ENCODE measurements at places on chromosomes 7 and 10.
A peak's percentile ranks its signal among the peaks of the same experiment; 100 is the strongest.

GRCh38 chr7:92242972-92243371 lies 2.7 kb downstream of the KRIT1 start:
- no peak overlapping the region for H3K4me3 ChIP-seq
- H3K4me1 ChIP-seq: peaks cover 5% of the 10 kb centered on the region
- no peaks in the 10 kb centered on the region for H3K27me3 ChIP-seq
- no peak for DNase-seq

- H3K4me1 ChIP-seq: no peaks in the 10 kb centered on the region
- peaks cover 3% of the 10 kb centered on the region for H3K27me3 ChIP-seq
- H3K4me3 ChIP-seq: no peak overlapping the region
- no peak overlapping the region for H3K27ac ChIP-seq
- no peak for DNase-seq
- no peaks in the 10 kb centered on the region for H3K36me3 ChIP-seq
Observed at GRCh38 chr10:33341637-33342036, 7.2 kb upstream of the NRP1 start.

GRCh38 chr7:44782460-44782859 lies 14.0 kb upstream of the PPIA start:
- H3K4me3 ChIP-seq: no peak overlapping the region
- H3K27ac ChIP-seq: no peak overlapping the region
- H3K4me1 ChIP-seq: no peaks in the 10 kb centered on the region
- no peak for DNase-seq
- H3K27me3 ChIP-seq: no peaks in the 10 kb centered on the region

- H3K4me1 ChIP-seq: no peaks in the 10 kb centered on the region
- no peaks in the 10 kb centered on the region for H3K27me3 ChIP-seq
- no peak for DNase-seq
- no peak overlapping the region for H3K4me3 ChIP-seq
Observed at GRCh38 chr7:1341361-1342089, 108.9 kb downstream of the UNCX start.

GRCh38 chr10:69333205-69333604 lies 54.9 kb downstream of the HK1 start:
- DNase-seq: no peak
- no peaks in the 10 kb centered on the region for H3K36me3 ChIP-seq
- H3K4me1 ChIP-seq: peaks cover 56% of the 10 kb centered on the region
- peak overlapping the region; percentile 61 for H3K27ac ChIP-seq
- H3K27me3 ChIP-seq: no peaks in the 10 kb centered on the region
- H3K4me3 ChIP-seq: no peak overlapping the region

GRCh38 chr7:100823534-100823933 lies 3.8 kb downstream of the EPHB4 start:
- no peak overlapping the region for H3K27ac ChIP-seq
- DNase-seq: no peak
- H3K36me3 ChIP-seq: peaks cover 48% of the 10 kb centered on the region
- H3K4me3 ChIP-seq: no peak overlapping the region
- H3K27me3 ChIP-seq: no peaks in the 10 kb centered on the region

GRCh38 chr10:128001849-128002248 lies 94.9 kb downstream of the PTPRE start:
- no peak overlapping the region for H3K4me3 ChIP-seq
- no peaks in the 10 kb centered on the region for H3K4me1 ChIP-seq
- DNase-seq: no peak
- H3K27ac ChIP-seq: no peak overlapping the region
- no peaks in the 10 kb centered on the region for H3K27me3 ChIP-seq
- no peaks in the 10 kb centered on the region for H3K36me3 ChIP-seq

DNA sequence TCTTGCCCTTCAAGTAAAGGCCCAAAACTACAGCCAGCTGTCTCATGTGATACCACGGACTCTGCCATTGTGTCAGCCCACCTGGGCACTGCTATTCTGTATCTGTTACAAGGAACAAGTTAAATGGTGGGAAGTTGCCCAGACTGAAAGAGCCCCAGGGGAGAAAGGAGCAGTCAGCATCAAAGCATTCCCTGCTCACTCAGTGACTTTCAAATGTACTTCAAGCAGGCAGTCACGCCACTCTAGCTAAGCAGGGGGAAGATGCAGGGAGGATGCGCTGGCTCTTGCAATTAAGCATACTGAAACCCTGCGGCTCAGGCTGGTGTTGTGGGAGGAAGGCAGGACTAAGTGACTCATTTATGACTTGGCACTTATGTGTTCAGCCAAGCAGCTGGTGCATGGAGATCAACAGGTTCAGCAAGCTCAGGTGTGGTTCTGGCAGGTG lies 1249.6 kb downstream of the TYW1 start:
- DNase-seq: peak; percentile 57
- peak overlapping the region; percentile 59 for H3K27ac ChIP-seq
- H3K4me3 ChIP-seq: no peak overlapping the region
- H3K4me1 ChIP-seq: peaks cover 22% of the 10 kb centered on the region
- H3K36me3 ChIP-seq: no peaks in the 10 kb centered on the region

DNA sequence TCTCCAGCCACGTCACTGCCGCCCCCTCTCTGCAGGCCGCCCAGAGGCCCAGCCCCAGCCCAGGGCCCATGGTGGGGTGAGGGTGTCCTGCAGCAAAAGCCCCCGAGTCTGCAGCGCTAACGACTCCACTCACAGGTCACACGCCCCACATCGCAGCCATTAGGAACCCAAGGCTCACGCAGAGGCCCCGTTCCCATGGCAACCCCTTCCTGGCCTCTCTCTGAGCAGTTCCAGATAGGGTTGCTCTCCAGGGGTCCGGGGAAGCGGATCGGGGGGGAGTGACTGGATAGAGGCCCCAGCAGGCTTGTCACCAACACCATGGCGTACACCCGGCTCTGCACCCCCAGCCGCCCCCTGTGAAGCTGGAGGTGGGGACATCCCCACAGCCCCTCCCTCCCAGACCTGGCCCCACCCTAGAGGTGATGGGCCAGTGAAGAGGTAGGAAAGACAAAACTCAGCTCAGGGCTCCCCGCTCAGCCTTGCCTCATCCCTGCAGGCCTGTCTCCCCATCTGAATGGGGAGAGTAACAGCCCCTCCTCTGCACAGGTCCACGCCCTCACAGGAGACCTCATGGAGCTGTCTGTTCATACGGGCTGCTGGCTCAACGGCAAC lies 41.2 kb downstream of the TNRC18 start:
- H3K4me1 ChIP-seq: peaks cover 4% of the 10 kb centered on the region
- H3K4me3 ChIP-seq: no peak overlapping the region
- H3K27ac ChIP-seq: no peak overlapping the region
- peak; percentile 80 for DNase-seq
- H3K27me3 ChIP-seq: no peaks in the 10 kb centered on the region
- no peaks in the 10 kb centered on the region for H3K36me3 ChIP-seq

- H3K27ac ChIP-seq: no peak overlapping the region
- no peaks in the 10 kb centered on the region for H3K36me3 ChIP-seq
- DNase-seq: no peak
- no peaks in the 10 kb centered on the region for H3K4me1 ChIP-seq
Observed at GRCh38 chr7:116438267-116438666, 61.3 kb upstream of the CAV2 start.

DNA sequence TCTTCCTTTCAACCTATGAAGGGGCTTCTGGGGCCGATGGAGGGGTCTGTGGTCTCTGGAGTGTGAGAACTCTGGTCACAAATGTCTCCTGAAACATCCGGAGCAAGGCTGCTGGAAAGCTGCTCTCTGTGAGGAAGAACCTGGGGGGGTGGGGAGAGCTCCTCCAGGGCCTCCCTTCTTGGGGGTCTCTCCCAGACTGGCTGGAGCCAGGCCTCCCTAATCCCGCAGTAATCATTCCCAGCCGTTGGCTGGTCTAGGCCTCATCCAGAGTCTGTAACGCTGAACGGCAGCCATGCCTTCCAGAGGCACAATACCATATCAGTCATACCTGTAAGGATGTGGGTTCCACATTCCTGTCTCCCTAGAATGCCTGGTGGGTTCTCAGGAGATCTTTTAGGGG lies 4.4 kb upstream of the LZTS2 start:
- peaks cover 5% of the 10 kb centered on the region for H3K4me1 ChIP-seq
- no peaks in the 10 kb centered on the region for H3K27me3 ChIP-seq
- no peak overlapping the region for H3K27ac ChIP-seq
- DNase-seq: no peak

GRCh38 chr10:7014721-7015120 lies 396.1 kb downstream of the SFMBT2 start:
- H3K4me3 ChIP-seq: no peak overlapping the region
- no peaks in the 10 kb centered on the region for H3K36me3 ChIP-seq
- H3K4me1 ChIP-seq: no peaks in the 10 kb centered on the region
- DNase-seq: no peak
- H3K27me3 ChIP-seq: no peaks in the 10 kb centered on the region

GRCh38 chr7:158460665-158461064 lies 127.0 kb downstream of the PTPRN2 start:
- no peaks in the 10 kb centered on the region for H3K4me1 ChIP-seq
- H3K27me3 ChIP-seq: no peaks in the 10 kb centered on the region
- no peak overlapping the region for H3K4me3 ChIP-seq
- H3K36me3 ChIP-seq: no peaks in the 10 kb centered on the region

DNA sequence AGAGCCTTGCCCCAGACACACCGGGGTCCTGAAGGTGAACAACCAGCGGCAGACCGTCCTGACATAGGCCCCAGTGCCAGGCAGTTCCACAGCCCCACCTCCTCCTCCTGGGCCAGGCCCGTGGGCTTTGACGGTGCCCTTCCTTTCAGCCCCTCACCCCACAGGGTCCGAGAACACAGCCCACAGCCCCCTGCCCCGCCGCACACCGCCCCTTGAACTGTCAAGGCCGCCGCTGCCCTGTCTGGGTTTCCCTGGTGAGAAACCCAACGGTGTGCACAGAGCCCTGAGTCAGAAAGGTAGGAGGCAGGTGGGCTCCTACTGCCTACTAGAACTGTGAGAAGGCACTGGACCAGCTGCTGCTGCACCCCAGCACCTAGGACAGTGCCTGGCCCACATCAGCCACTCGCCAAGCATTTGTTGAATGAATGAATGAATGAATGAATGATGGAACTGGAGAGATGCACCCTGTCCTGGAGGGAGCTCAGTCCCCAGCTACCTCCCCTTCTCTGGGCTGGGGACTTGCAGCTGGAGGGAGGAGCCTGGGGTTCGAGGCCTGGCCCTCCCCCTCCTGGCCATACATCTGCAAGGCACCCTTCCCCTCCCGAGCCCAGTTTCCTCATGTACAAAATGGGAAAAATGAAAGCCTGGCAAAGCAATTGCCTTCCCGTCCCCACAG lies 117.9 kb downstream of the SLIT1 start:
- no peaks in the 10 kb centered on the region for H3K27me3 ChIP-seq
- no peaks in the 10 kb centered on the region for H3K4me1 ChIP-seq
- H3K4me3 ChIP-seq: no peak overlapping the region
- no peak for DNase-seq

- 0 out of 2 replicates have a peak, but pooled peaks cover 2% of the 10 kb centered on the region for H3K36me3 ChIP-seq
- peaks cover 18% of the 10 kb centered on the region for H3K4me1 ChIP-seq
- no peak for DNase-seq
- peak overlapping the region; percentile 23 for H3K27ac ChIP-seq
- no peaks in the 10 kb centered on the region for H3K27me3 ChIP-seq
Observed at GRCh38 chr10:97332591-97333350, 1.8 kb downstream of the FRAT2 start.

GRCh38 chr7:151342811-151343210 lies 1.2 kb downstream of the NUB1 start:
- DNase-seq: no peak
- H3K36me3 ChIP-seq: peaks cover 13% of the 10 kb centered on the region
- H3K27me3 ChIP-seq: no peaks in the 10 kb centered on the region
- H3K4me1 ChIP-seq: no peaks in the 10 kb centered on the region
- no peak overlapping the region for H3K27ac ChIP-seq
- no peak overlapping the region for H3K4me3 ChIP-seq

DNA sequence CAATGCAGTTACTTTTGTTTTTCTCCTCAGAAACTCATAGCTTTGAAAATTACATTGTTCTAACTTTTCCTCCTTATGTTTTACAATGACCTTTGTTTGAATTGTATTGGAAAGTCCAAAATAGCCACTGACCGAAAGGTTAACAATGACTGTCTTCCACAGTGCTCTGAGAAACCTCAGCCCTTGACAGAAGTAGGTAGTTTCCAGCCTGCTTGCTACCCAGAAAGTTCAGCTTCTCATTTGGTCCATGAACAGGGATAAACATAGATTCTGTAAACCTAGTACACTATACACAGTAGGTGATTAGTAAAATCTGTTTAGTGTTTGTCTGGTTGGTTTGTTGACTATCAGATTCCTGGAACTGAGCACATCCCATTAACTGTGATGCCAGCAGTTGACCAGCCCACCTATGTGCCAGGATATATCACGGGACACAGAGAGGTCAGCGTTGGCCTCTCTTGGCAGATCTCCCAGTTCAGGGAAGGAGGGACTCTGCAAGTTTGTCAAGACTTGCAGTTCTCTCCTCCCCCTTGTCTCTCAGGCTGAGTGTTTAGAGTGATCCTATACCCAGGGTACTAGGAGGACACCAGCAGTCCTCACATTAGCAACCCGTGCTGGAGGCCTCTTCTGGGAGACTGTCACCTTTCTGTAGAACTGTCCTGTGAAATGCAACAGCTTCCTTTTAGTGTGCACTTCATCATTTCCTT lies 297.6 kb downstream of the ARHGAP12 start:
- no peaks in the 10 kb centered on the region for H3K36me3 ChIP-seq
- no peak for DNase-seq
- H3K4me1 ChIP-seq: no peaks in the 10 kb centered on the region
- no peak overlapping the region for H3K27ac ChIP-seq
- no peak overlapping the region for H3K4me3 ChIP-seq

GRCh38 chr7:39184391-39184790 lies 206.7 kb downstream of the POU6F2 start:
- H3K27ac ChIP-seq: no peak overlapping the region
- no peak for DNase-seq
- no peak overlapping the region for H3K4me3 ChIP-seq

DNA sequence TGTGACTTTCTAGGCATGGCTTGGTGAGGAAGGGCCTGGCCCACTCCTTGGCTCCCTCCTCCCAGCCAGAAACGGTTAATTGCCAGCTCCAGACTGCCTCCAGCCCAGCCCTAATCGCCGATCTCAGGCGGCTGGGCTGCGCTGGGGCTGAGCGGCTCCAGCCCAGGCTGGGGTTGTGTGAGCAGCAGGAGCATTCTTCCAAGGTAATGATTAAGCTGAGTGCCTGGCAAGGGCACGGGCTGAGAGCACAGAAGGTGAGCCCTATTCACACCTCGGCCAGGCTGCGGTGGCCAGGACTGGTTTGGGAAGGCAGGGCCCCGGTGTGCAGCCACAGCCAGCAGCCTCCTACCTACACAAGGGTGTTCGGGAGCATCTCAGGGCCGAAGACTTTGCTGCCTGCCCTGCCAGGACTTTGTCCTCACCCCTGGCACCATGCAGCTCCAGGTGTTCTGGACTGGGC lies at the start of gene TMEM72:
TSS of gene TMEM72 (plus strand) at position 257 of the 460 bp plus-strand sequence. CDS start at position 433, 176 bp downstream.
- H3K27ac ChIP-seq: no peak within 1 kb of the TSS
- peak; percentile 54 for DNase-seq
- no peaks in the 10 kb centered on the region for H3K36me3 ChIP-seq
- H3K4me1 ChIP-seq: peaks cover 9% of the 10 kb centered on the region

- no peaks in the 10 kb centered on the region for H3K4me1 ChIP-seq
- H3K27me3 ChIP-seq: no peaks in the 10 kb centered on the region
- no peaks in the 10 kb centered on the region for H3K36me3 ChIP-seq
- H3K27ac ChIP-seq: no peak overlapping the region
Observed at GRCh38 chr7:143321242-143321641, 5.3 kb downstream of the CLCN1 start.

- H3K36me3 ChIP-seq: no peaks in the 10 kb centered on the region
- no peak overlapping the region for H3K27ac ChIP-seq
- H3K4me3 ChIP-seq: no peak overlapping the region
Observed at GRCh38 chr7:29038463-29038862, 80.3 kb upstream of the TRIL start.

GRCh38 chr10:84008878-84009277 lies 130.4 kb upstream of the GHITM start:
- H3K4me1 ChIP-seq: peaks cover 4% of the 10 kb centered on the region
- H3K27me3 ChIP-seq: no peaks in the 10 kb centered on the region
- no peaks in the 10 kb centered on the region for H3K36me3 ChIP-seq
- H3K4me3 ChIP-seq: no peak overlapping the region
- DNase-seq: peak; percentile 84
- no peak overlapping the region for H3K27ac ChIP-seq
